ENCODE measurements at places on chromosomes 16 and 17.
A peak's percentile ranks its signal among the peaks of the same experiment; 100 is the strongest.

GRCh38 chr17:39761861-39762496 is 24.2 kb downstream of the GRB7 start:
- DNase-seq: no peak

GRCh38 chr17:81967533-81968395 is 6.8 kb upstream of the NOTUM start:
- peak; percentile 88 for DNase-seq

- DNase-seq: peak; percentile 96
These were observed 9.6 kb upstream of the MTSS2 start for GRCh38 chr16:70695331-70696070.

GRCh38 chr16:60748366-60748765 is 1287.9 kb downstream of the CDH8 start:
- DNase-seq: no peak

GRCh38 chr16:3691761-3692160 is 25.6 kb downstream of the TRAP1 start:
- no peak for DNase-seq

DNA sequence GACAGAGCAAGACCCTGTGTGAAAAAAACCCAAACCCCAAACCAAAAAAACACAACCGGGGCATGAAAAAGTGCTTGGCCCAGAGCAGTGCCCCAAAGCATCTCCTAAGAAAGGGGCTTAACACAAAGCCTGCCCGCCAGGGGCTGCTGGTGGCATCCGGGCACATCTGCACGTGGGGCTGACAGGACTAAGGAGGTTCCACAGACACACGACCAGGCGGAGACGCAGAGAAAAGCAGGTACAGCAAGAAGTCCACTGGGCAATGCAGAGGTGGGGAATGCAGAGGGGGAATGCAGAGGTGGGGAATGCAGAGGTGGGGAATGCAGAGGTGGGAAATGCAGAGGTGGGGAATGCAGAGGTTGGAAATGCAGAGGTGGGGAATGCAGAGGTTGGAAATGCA is 109.2 kb downstream of the ZNF778 start:
- DNase-seq: no peak

DNA sequence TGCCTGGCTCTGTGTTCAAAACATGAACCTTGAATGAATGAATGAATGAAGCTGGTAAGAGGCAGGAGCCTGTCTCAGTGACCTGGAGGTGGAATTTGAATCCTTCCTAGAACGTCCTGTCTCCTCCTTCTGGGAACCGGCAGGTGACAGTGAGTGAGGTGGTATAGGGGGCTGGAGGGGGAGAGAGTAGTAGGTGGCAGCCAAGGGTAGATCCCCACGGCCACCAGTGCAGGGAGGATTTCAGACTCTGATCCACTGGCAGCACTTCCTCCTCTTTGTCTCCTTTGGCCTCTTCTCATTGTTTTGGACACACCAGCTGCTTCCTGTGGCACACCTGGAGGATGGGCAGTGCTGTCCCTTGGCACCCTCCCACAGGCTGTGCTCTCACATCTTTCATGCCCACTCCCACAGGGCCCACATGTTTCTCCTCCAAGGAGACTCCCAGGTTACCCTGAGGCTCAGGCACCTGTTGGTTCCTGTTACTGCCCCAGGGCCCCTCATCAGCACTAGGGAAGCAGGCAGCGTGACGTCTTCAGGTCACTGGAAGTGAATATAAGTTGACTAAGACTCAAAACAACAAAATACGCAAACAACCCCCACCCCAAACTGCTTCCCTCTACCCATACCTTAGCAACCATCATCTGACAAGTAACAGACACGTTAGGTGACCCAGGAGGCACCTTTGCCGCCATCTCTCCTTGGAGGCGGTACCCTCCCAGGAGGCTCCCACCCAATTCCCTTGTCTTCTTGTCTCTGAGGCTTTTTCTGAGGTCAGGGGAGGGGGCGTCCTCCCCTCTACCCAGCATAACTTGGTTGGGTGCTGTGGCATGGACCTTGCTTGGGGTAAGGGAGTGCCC is 84.6 kb downstream of the N4BP1 start:
- no peak for DNase-seq

DNA sequence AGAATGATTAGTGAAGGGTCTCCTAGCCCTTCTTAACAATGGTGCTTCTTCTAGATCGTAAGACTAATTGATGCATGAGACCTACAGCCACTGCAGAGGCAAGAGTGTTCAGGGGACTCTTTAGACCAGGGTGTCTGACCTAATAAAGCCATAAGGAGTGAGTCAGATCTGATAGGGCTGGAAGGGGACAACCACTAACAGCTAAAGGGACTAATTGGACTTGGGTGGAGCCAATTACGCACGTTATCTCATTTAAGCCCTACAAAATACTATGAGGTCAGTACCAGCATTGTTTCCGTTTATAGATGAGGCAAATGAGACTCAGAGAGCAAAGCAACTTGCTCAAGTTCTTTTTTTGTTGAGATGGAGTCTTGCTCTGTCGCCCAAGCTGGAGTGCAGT is 14.5 kb upstream of the RNF222 start:
- peak; percentile 92 for DNase-seq

DNA sequence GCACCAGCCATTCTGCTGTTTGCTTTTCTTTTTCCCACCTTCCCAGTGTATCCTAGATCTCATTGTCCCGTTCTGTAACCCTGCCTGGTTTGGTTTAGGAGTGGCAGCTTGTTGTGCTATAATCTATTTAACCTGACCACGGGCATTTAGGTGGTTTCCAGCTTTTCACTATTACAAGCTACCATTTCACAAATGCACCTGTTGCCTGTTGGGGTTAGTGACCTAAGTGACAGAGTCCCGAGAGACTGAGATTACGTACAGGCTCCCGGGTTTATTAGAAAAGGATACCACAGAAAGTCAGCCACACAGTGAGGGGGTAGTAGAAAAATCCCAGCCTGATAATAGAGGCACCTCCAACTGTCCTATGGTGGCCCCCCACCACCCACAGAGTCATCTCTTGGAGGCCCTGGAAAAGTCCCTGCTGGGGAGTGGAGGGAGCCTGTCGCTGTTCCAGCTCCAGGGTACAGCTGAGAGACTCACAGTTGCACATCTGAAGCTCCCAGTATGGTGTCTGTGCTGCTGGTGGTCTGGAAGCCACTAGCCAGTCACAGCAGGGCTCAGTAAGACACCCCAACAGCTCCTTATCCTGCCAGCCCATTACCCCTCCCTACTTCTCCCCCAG is 21.2 kb downstream of the CLEC16A start:
- no peak for DNase-seq

GRCh38 chr17:68344701-68345136 is 53.4 kb downstream of the ARSG start:
- DNase-seq: no peak

DNA sequence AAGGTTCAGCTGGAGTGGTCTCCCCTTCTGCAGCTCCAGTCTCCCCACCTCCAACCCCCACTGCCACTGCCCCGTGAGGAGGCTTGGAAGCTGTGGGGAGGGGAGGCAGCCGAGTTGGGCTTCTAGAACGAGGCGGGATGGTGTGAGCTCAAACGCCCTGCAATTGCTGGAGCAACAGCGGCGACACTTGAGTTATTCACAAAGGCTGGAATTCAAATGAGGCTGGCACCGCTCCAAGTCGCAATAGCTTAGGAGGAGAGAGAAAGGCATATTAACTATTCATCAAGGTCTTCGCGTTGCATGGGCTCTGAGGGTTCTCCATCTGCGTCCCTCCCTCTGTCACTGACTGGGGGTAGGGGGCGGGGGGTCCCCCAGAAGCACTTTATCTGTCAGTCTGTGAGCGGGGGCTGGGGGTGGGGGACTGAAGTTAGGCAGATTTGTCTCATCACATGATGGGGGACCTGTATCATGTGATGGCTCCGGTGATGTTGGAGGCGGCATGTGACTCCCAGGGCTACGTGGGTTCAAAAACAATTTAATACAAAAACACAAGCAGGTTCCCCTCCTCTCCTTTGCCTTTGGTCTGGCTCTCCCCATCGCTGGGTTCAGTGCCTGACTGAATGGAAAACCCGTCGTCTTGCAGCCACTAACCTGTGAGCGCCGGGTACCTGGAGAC is 70.5 kb downstream of the RBBP6 start:
- peak; percentile 26 for DNase-seq

DNA sequence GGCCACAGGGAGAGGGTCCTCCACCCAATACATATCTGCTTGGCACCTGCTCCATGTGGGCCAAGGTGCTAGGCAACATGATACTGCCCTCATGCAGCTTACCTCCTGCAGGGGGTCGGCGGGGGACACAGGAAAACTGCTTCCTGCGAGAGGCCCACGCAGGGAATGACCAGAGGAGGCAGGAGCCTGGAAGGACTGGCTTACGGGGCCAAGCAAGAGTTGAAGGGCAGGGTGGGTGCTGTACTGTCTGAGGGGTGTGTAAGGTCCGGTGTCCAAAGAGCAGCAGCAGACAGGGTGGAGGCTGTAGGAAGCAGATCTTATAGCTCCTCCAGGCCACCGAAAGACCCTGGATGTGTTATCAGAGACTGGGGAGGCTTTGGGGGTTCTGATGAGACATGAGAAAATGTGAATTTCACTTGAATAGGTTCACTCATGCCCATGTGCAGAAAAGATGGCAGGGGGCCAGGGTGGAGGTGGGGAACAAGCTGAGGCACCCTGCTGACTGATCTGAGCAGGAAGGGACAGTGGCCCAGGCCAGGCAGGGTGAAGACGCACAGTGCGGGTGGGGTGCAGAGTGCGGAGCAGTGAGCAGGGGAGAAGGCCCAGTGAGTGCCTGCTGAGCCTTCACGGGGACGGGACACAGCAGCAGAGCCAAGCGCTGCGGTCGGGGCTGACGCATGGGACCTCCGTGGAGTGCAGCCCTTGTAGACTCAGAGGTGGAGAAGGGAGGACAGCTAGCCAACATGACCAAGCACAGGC is 8.3 kb downstream of the FLCN start:
- DNase-seq: no peak

DNA sequence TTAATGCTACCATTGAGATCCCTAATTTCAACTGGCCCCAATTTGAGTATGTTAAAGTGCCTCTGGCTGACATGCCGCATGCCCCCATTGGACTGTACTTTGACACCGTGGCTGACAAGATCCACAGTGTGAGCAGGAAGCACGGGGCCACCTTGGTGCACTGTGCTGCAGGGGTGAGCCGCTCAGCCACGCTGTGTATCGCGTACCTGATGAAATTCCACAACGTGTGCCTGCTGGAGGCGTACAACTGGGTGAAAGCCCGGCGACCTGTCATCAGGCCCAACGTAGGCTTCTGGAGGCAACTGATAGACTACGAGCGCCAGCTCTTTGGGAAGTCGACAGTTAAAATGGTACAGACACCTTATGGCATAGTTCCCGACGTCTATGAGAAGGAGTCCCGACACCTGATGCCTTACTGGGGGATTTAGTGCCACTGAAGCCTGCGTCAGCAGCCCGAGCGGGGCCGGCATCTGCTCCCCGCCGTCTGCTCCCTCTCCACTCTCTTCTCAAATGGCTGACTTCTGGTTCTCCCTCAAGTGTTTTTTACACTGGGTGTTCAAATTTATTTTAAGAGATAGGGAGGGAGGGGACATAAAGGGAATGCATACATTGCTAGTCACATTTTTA is 22.9 kb downstream of the DUSP14 start:
- DNase-seq: no peak

DNA sequence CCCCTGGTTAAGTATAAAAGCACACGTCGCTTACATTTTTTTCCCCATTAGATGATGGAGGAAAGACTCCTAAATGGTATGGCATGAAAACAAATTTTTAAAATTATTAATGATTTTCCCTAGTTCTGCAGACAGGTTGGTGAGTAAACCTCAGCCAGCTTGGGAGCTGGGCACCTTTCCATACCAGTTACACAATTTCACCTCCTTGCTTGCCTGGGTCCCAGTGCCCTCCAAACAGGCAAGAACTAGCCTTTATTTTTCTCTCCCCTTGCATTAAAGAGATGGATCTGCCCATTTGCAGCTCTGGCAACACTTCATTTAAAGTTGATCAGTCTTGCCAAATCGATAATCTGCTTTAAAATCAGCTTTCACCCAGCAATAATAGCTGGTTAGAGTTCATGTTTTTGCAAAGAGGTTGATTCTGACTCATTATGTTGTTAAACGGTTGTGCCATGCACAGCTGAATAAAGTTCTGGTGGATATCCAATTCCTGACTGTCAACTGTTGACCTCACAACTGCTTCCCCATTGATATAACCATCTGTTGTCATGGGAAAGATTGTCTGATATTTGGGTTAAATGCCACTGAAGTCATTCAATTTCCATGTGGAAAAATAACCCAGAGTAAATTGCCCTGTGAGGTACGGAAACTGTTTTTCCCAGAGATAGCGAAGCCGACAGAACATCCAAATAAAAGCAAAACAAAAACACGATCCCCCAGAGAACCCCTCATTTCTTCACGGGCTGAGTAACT is 1.3 kb downstream of the C17orf58 start:
- peak; percentile 58 for DNase-seq

DNA sequence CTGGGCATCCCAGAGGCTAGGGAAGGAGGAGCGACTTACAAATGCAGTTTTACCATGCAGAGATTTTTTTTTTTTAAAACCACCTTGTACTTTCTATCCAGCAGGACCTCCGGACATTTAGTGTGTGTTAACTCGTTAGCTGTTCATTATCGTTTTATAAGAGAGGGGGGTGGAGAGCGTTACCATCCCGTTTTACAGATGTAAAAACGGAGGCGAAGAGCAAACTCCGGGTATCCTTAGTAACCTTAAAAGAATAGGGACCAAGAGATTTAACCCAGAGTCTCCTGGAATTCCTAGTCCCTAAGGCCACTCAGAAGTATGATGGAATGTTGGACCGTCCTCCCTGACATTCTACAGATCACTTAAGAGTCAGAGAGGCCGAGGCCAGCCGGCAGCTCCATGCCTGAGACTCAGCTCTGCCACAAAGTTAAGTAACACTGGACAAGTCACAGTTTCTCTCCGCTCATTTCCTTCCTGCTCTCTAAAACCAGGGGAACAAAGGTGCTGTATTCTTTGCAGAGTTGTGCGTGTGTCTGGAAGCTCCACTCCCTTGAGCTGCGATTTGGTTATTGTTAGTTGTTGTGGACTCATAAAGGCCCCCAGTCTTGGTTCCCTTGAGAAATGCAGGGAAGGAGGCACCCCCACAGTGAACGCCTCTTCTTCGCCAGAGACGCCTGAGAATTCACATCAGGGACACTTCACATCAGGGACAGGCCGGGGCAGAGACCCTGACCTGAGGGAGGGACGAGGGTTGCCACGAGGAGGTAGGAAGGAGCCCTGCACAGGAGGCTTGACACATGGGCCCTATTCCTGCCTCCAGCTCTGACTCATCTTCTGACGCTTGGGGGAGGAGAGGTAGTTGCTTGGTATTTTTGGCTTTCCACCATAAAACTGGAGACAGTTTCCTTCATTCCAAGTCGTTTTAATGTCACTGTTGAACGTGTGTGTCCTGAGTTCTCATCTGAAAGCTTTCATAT is 1.2 kb downstream of the DUSP14 start:
- DNase-seq: peak; percentile 65

DNA sequence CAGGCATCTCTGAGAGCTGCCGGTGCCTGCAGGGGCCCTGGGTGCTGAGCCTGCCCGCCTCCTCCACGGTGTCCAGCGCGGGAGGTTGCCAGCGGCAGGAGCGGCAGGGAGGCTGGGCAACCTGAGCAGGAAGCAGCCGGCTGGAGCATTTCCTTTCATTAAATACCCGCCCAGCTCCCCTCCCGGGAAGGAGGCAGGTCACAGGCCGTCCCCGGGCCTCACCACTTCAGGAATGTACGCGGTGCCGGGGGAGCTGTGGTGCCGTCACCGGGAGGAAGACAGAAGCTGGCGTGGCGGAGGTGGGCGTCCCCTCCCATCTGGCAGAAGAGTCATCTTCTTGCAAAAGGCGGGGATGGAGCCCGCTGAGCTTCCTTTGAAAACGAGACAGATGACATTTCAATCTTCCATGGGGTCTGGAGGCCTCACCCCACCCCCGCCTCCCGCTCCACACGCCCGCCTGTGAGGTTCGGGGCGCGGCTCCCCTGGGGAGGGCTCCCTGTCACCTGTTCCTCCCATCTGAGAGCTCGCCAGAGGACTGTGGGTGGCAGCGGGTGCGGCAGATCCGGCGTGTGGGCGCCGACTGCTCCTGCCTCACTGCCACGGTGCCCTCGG is 16.0 kb downstream of the SOX8 start:
- no peak for DNase-seq
